Astrocyte of the cerebellum (primary cell): ENCODE measurements at places on chromosomes 1 and 21.

GRCh38 chr1:66752000-66752592 is at the start of gene DYNLT5:
DYNLT5 (plus strand) TSS chr1:66752459; CDS start chr1:66754659, 2,200 bp downstream.
- peak; percentile 2 for DNase-seq

- no peak for DNase-seq
These were observed 26.2 kb downstream of the SLC2A1 start for GRCh38 chr1:42932442-42932941.

GRCh38 chr1:41776891-41777441 is 141.8 kb downstream of the HIVEP3 start:
- DNase-seq = no peak

DNA sequence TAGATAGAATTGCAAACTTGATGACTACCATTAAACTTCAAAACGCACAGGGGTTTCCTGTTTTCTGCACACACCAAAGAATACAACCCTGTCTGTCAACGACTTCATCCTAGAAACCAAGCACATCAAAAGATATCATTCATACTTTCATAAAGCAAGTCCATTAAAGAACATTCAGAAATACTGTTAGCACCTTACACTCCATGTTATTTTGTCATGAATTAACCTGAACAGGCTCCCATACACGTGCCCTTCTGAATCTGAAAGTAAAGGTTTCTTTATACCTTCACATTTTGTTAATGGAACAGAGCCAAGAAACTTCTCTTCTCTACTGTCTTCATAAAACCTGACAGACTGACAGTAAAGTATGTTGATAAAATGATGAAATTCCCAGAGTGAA is 46.1 kb downstream of the PUM1 start:
- DNase-seq = no peak

GRCh38 chr1:57222801-57223200 is 201.1 kb downstream of the DAB1 start:
- DNase-seq = no peak

GRCh38 chr1:20896826-20897225 is 109.7 kb upstream of the HP1BP3 start:
- DNase-seq = peak; percentile 41

GRCh38 chr1:27006683-27007082 is 6.0 kb downstream of the TENT5B start:
- DNase-seq = no peak

- DNase-seq = no peak
These were observed 458 bp upstream of the ALPL start for GRCh38 chr1:21508580-21509350.

DNA sequence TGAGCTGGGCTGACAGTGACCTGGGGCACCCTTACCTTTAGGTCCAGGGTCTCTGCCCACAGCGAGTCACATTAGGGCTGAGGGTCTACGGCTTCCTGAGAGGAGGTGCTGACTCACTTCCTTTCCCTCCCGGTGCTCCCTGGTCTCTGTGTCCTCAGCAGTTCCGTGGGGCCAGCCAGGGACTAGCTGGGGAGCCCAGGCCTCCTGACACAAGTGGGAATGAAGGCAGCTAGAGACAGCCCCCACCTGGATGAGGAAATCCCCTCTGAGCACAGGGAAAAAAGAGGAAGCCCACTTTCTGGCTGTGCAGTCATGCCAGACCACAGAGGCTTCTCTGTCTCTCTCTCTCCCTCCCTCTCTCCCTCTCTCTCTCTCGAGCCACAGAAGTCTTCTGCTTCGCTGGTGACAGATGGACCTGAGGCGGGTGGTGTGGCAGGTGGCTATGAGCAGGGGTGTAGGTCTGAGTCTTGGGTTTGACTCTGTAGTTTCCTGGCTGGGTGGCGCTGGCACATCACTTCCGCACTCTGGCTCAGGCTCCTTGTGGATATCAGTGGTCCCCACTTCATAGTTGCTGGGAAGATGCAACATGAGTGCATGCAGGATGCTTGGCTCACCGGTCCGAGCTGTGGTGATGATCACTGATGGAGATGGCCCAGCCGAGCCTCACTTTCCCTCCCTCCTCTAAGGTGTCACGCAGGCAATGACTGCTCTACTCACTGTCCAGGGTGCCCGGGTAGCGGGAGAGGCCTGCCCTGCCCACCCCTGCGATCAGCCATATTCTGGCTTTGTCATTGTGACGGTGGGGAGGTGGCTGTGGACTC is 3.5 kb downstream of the SLC66A1 start:
- no peak for DNase-seq

DNA sequence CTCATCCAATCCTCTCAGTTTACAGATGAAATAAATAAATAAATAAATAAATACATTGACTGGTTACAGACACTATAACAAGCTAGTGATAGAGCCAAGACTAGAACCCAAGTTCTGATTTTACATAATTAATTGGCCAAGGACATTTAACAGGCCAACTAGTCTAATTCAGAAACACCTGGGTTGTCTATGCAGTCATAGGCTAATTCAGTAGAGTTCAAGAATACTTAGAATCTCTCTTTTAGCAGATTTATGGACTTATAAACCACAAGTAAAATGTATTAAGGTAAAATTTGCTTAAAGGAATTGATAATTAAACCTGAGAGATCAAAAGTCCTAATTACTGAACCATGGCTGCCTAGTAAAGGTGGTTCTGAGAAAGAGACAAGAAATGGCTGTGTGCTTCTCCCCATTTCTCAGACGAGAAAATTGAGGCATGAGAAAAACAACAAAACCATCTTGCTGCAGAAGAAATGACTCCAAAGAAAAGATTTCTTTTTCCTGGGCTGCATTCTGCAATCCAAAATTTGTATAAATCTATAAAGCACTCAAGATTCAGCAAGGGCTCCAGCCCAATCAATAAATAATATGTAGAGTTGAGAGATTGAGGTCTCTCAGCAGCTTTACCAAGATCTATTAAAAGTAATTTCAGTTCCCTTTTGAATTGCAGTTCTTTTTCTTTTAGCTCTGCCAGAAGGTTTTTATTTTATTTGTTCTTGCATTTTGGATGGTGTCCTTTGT is 98.3 kb downstream of the DUSP10 start:
- no peak for DNase-seq

DNA sequence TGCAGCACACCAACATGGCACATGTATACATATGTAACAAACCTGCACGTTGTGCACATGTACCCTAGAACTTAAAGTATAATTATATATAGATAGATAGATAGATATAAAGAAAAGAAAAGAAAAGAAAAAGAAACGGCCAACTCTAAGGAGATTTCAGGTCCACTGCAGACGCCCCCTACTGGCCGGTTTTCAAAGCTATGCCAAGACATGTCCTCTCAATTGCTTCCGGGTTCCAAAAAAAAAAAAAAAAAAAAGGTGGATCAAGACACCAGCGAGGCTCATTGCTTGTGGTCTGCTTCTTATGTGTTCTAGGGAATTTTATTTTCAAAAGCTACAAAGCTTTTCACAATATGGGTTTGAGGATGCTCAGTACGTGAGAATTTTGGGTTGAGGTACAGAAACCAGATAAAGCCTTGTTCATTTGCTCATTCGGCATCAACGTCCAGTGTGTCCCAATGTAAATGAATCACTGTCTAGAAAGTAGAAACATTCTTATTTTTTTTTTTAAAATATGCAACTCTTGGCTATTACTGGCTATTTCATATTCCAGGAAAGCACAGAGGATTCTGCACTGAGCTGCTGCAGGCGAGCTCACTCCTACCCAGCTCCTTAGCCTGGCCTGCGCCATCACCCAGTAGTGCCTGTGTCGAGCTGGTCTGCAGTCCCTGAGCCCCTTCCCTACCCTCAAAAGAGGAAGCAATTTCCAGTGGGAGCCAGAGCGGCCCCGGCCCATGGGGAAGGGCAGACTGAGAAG is 643.0 kb downstream of the KIF26B start:
- no peak for DNase-seq

GRCh38 chr1:87292684-87293493 is 35.8 kb upstream of the LMO4 start:
- DNase-seq = peak; percentile 61

- no peak for DNase-seq
These were observed 23.6 kb downstream of the VASH2 start for GRCh38 chr1:212973899-212974298.

DNA sequence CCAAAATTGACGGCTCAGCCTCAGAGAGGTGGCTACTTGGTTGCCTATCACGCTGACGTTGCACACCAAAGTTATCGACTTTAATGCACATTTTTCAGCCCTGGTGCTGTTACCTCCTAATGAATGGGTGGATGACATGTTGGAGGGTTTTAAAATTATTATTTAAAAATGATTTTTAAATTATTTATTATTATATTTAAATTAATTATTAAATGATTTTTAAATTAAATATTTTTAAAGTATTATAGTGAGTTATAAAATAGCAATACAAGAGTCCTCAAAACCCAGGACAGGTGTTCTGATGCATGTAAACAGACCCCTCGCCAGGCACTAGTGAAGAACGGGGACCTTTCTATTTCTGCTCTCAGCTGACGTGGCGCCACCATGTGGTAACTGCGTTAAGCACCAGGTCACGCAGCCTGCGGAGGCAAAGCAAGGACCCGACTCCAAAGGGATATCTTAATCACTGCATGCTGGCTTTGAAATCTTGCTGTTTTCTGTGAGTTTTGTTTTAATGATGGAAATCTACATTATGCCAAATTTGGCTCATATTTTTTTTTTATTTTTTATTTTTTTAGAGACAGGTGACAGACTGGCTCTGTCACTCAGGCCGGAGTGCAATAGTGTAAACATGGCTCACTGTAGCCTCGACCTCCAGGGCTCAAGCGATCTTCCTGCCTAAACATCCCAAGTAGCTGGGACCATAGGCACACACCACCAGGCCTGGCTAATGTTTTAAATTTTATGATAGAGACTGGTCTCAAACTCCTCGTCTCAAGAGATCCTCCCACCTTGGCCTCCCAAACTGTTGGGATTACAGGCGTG is 22.6 kb downstream of the CASP9 start:
- DNase-seq = peak; percentile 28

DNA sequence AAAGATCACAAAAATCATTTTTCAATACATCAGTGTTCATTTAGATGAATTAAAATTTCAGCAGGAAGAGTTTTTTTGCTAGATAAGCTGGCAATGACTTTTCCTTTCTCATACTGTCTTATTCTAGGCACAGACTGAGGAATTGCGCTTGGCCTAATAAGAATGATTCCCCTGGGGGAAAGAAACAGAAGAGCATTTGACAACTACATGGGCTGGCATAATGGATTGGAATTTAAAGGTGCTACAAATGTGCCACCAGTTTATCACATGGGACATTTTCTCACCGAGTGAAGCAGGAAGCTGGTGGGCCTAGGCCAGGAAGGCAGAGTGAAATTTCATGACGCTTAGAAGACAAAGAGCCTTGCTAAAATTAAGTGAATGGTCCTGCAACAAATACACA is 39.3 kb downstream of the CDKN2C start:
- no peak for DNase-seq

- DNase-seq = no peak
These were observed 37.5 kb downstream of the TPR start for GRCh38 chr1:186337554-186337953.

DNA sequence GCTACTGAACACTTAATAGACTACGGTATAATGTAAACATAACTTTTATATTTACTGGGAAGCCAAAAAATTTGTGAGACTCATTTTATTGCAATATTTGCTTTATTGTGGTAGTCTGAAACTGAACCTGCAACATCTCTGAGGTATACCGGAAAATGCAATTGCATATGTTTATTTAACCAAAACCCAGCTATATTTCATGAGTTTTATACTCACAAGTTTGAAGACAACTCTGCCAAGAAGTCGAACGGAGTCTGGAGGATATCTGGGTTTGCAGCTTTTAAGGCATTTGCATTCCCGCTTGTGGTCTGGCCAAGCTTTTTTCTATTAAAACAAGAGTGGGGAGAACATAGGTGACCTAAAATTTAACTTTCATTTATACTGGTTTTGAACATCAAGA is 171.9 kb downstream of the SMYD3 start:
- no peak for DNase-seq

DNA sequence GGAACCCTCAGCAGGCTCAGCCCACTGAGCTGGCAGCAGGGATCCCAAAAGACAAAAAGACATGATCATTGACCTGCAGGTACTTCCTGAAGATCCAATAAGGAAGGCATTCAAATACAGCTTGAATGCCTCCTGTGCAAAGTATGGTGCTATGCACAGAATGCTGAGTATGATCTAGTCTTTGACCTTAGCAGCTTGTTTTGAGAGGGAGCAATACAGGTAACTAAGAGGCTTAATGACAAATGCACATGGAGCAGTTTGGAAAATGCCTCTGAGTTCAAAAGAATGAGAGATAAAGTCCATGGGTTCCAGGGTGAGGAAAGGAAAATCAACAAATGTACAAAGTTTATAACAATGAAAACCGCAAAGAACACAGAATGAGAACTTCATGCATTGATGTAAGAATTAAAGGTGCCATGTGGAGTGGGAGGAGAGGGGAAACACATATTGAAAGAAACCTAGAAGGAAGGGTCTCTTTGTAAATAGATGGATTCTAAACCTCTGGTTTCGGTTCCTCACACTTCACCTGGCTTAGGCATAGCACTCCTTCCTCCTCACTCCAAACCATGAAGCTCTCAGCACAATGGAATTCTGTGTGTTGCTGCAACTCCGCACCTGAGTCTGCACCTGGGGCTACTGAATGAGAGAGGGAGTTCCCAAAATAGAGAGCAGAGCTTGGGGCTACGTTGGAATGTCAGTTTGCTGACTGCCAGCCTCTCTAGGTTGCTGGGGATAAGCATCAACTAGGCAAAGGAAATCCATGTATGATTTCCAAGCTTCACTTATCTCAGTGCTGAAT is 77.6 kb downstream of the PLXNA2 start:
- no peak for DNase-seq

GRCh38 chr1:33042831-33043230 is 6.1 kb upstream of the AK2 start:
- DNase-seq = no peak

- DNase-seq = no peak
These were observed 10.0 kb downstream of the CLDN19 start for GRCh38 chr1:42730002-42730401.

DNA sequence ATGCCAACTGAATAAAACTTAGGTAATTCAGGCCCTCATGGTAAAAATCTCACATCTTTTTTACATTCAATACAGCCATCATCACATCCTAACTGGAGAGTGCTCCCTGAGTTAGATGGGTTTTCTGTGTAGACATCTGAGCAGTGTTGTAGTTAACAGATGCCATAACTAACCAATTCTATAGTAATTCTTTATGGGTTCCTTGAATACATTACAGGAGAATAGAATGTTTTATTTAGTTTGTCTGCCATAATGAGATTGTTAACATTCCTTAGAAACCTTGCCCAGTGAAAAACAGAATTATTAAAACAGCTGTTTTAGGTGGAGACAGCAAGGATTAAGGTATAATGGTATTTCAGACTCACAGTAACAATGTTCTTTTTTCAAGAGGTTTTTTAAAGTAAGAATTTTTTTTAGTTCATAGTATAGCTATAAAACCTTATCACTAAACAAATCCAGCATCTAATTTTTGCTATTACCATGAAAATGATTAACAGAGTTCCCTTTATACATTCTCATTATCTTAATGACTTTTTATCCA is 95.3 kb downstream of the ATP5PO start:
- no peak for DNase-seq
